Pancreas (tissue), 10 donors: ENCODE measurements at places on chromosomes 16 and 17. TPM values are rescaled to one million over a fixed set of nuclear protein-coding genes. Genes with fewer than 3 reads are reported as not detected.

DNA sequence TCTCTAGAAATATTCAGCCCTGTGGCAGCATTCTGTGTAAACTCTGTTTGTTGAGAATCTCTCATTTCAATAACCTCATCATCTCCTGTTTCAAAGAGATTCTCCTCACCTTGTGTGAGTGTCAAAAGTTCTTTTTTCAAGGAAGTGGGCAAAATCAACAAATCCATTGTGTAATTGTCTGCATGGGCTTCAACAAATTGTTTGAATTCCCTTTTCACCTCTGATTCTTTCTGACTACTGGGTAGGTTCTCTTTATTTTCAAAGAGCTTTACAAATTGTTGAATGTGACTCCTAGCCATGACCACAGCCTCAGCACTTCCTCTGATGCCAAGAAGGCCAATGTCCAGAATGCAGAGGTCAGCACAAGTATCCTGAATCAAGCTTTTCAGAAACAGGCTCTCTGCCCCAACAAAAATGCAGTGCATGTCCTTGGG, 48.0 kb downstream of the N4BP1 start:
- DNase-seq, result no peak
- no peaks in the 10 kb centered on the region for H3K36me3 ChIP-seq
- no peak overlapping the region for H3K27ac ChIP-seq
- H3K27me3 ChIP-seq, result no peaks in the 10 kb centered on the region
- no peak overlapping the region for H3K4me3 ChIP-seq

- H3K27me3 ChIP-seq, result no peaks in the 10 kb centered on the region
- no peak for DNase-seq
- no peak overlapping the region for H3K27ac ChIP-seq
- H3K36me3 ChIP-seq, result no peaks in the 10 kb centered on the region
- no peak overlapping the region for H3K4me3 ChIP-seq
Observed at GRCh38 chr17:17086585-17086984, 44.3 kb downstream of the MPRIP start.

DNA sequence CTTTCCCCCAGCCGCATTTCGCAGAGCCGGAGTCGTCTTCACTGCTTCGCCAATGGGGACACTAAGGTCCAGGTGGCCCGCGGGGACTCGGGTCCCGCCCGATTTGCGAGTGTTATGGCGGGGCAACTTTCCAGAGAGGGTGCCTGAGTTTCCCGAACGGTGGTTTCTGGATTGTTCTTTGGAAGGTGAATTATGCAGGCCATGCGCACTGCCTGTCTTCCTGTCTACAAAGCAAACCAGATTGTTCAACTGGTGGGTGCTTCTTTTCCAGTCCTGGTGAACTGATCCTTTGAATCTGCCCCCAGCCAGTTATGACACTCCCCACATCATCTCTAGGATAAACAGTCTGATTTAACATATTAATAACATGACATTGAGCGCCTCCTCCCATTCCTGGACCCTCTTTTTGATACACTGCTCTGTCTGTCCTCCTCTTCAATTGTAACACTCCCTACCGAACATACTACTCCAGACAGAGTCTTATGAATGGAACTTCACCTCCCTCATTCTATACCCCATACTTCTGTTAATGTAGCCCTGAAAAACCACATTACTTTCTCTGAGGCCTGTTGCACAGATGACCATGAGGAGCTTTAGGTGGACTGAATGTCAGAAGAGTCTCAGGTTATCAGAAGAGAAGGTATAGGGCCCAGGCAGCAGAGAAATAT, 159.0 kb downstream of the RAB11FIP4 start:
- H3K27ac ChIP-seq, result peak overlapping the region; percentile 91
- no peaks in the 10 kb centered on the region for H3K4me1 ChIP-seq
- H3K36me3 ChIP-seq, result no peaks in the 10 kb centered on the region
- no peaks in the 10 kb centered on the region for H3K27me3 ChIP-seq
- peak overlapping the region; percentile 64 for H3K4me3 ChIP-seq
- no peak for DNase-seq

DNA sequence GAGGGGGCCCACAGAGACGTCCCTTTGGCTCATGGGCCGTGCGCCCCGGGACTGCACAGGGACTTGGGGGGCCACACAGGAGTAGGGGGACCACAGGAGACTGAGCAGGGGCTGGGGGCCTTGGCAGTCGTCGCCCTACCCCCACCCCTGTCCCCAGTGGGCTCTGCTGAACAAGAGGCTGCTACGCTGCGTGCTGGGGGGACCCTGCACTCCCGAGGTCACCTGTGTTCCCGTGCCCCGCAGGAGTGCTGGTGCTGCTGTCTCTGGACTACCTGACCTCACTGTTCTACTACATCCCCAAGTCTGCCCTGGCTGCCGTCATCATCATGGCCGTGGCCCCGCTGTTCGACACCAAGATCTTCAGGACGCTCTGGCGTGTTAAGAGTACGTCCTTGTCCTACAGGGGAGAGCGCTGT, 14.4 kb upstream of the RNF213 start:
- no peak overlapping the region for H3K4me3 ChIP-seq
- no peaks in the 10 kb centered on the region for H3K4me1 ChIP-seq
- H3K27ac ChIP-seq, result no peak overlapping the region
- H3K27me3 ChIP-seq, result no peaks in the 10 kb centered on the region
- peaks cover 21% of the 10 kb centered on the region for H3K36me3 ChIP-seq

GRCh38 chr16:78444-79150, 572 bp downstream of the MPG start:
- H3K4me1 ChIP-seq, result peaks cover 15% of the 10 kb centered on the region
- DNase-seq, result peak; percentile 67
- peak overlapping the region; percentile 80 for H3K27ac ChIP-seq
- peak overlapping the region; percentile 69 for H3K4me3 ChIP-seq
- no peaks in the 10 kb centered on the region for H3K27me3 ChIP-seq
- no peaks in the 10 kb centered on the region for H3K36me3 ChIP-seq

The FBXW10B gene
- total RNA-seq, result 0.31 TPM
